ENCODE measurements at places on chromosomes 3 and 15. TPM values are rescaled to one million over a fixed set of nuclear protein-coding genes. Genes with fewer than 3 reads are reported as not detected.

The SLC2A2 gene
- total RNA-seq: not detected

- peaks cover 67% of the 10 kb centered on the region for H3K36me3 ChIP-seq
- H3K4me1 ChIP-seq: peaks cover 97% of the 10 kb centered on the region
- H3K4me3 ChIP-seq: peak overlapping the region; percentile 16
- DNase-seq: no peak
- peak overlapping the region; percentile 84 for H3K27ac ChIP-seq
Measured at GRCh38 chr15:101244889-101245668, 6.8 kb downstream of the CHSY1 start.

GRCh38 chr3:195017151-195017550, 253.8 kb downstream of the XXYLT1 start:
- no peak overlapping the region for H3K4me3 ChIP-seq
- no peak for DNase-seq
- peaks cover 4% of the 10 kb centered on the region for H3K4me1 ChIP-seq
- H3K27ac ChIP-seq: no peak overlapping the region
- no peaks in the 10 kb centered on the region for H3K36me3 ChIP-seq

GRCh38 chr3:28726840-28727239, 378.2 kb upstream of the AZI2 start:
- no peak for DNase-seq
- H3K4me3 ChIP-seq: no peak overlapping the region
- H3K4me1 ChIP-seq: no peaks in the 10 kb centered on the region
- H3K27ac ChIP-seq: no peak overlapping the region
- no peaks in the 10 kb centered on the region for H3K36me3 ChIP-seq

- no peaks in the 10 kb centered on the region for H3K36me3 ChIP-seq
- no peak overlapping the region for H3K27ac ChIP-seq
- no peaks in the 10 kb centered on the region for H3K27me3 ChIP-seq
- no peak for DNase-seq
- H3K4me1 ChIP-seq: no peaks in the 10 kb centered on the region
Measured at GRCh38 chr3:135740211-135740610, 225.3 kb upstream of the PPP2R3A start.

The EPHA3 gene
- not detected for total RNA-seq

GRCh38 chr3:174639970-174640369, 219.2 kb upstream of the NAALADL2 start:
- no peak overlapping the region for H3K27ac ChIP-seq
- no peaks in the 10 kb centered on the region for H3K36me3 ChIP-seq
- H3K4me1 ChIP-seq: no peaks in the 10 kb centered on the region
- no peaks in the 10 kb centered on the region for H3K27me3 ChIP-seq

GRCh38 chr3:102265720-102266119, 169.1 kb upstream of the ZPLD1 start:
- H3K27me3 ChIP-seq: peaks cover 6% of the 10 kb centered on the region
- H3K27ac ChIP-seq: no peak overlapping the region

DNA sequence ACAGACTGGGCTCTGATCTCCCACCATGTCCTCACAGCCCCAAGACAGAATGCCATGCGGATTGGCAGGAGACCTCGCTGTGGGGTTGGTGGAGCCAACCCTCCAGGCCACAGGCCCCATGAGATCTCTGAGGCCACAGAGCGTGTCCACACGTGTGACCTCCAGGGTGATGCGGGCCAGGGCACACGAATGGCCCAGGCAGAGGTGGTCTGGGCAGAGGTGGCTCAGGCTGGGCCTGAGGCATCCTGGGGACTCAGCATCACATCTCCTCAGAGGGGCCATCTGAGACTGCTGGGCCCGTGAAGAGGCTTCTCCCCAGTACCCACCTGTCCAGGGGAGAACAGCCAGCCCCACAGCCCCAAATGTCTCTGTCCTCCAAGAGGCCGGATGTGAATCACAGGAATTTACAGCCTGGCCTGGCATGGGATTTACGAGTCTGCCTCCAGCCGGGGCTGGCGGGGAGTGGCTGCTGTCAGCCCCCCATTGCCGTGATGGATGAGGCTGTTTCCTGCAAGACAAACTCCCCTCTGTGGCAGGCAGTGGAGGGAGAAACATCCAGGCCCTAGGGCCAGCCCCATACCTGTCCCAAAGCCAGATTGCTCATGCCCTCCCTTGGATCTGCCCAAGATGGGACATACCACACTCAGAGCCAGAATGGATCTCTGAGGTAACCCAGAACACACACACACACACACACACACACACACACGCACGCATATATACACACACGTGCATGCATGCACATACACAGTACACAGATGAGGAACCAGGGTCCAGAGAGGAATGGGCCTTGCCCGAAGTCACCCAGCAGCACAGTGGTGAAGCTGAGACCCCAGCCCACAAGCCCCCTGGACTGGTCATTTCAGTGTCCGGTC, 208.3 kb downstream of the TBC1D2B start:
- H3K36me3 ChIP-seq: no peaks in the 10 kb centered on the region
- no peaks in the 10 kb centered on the region for H3K4me1 ChIP-seq
- no peak overlapping the region for H3K27ac ChIP-seq
- H3K4me3 ChIP-seq: no peak overlapping the region
- H3K27me3 ChIP-seq: no peaks in the 10 kb centered on the region

GRCh38 chr3:43766672-43767465, 76.1 kb downstream of the ABHD5 start:
- H3K4me3 ChIP-seq: no peak overlapping the region
- no peak for DNase-seq
- no peak overlapping the region for H3K27ac ChIP-seq
- peaks cover 16% of the 10 kb centered on the region for H3K4me1 ChIP-seq
- no peaks in the 10 kb centered on the region for H3K36me3 ChIP-seq

DNA sequence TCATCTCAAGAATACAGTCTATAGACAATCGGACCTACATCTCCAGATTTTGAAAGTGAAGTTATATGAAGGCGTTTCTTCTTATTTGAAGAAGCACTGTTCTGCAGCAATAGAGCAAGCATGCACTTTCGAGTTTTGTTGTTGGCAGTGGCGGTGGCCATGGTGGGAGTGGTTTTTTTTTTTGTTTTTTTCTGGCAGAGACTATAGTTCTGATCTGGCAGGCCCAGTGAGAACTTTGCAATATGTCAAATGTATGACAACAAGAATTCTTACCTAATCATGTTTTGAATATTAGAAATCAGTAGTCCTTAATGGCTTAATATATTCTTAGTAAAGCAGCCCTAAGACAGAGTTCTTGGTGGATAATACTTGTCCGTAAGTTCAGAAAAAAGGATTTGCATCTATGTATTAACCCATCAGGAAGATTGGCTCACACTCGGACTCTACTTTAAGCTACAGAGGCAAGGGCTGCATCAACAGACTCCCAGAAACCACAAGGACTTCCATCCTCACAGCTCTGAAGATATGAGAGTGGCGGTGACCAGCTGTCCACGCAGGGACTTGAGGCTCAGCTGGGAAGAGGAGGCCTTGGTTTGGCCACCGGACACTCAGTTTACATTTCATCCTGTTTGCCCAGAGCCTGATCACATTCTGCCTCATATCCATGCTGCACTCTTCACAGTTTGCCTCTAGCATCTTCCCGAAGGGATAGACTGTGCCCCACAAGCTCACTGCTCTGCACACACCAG, 124.1 kb upstream of the THBS1 start:
- H3K4me3 ChIP-seq: no peak overlapping the region
- H3K4me1 ChIP-seq: peaks cover 4% of the 10 kb centered on the region
- DNase-seq: no peak
- peaks cover 9% of the 10 kb centered on the region for H3K27me3 ChIP-seq

GRCh38 chr3:195744437-195744836, 23.7 kb downstream of the MUC20 start:
- DNase-seq: no peak
- H3K4me1 ChIP-seq: peaks cover 13% of the 10 kb centered on the region
- H3K36me3 ChIP-seq: no peaks in the 10 kb centered on the region
- H3K27me3 ChIP-seq: peaks cover 5% of the 10 kb centered on the region
- no peak overlapping the region for H3K4me3 ChIP-seq

GRCh38 chr3:190644766-190645165, 130.9 kb downstream of the IL1RAP start:
- peaks cover 30% of the 10 kb centered on the region for H3K36me3 ChIP-seq
- H3K27ac ChIP-seq: no peak overlapping the region
- H3K4me3 ChIP-seq: no peak overlapping the region
- H3K4me1 ChIP-seq: no peaks in the 10 kb centered on the region
- DNase-seq: no peak

- H3K27me3 ChIP-seq: peaks cover 4% of the 10 kb centered on the region
- H3K4me3 ChIP-seq: no peak overlapping the region
- DNase-seq: no peak
- no peaks in the 10 kb centered on the region for H3K4me1 ChIP-seq
- no peaks in the 10 kb centered on the region for H3K36me3 ChIP-seq
Measured at GRCh38 chr3:33768578-33769330, 29.7 kb upstream of the PDCD6IP start.

The MCF2L2 gene
- total RNA-seq: 7.0 TPM

DNA sequence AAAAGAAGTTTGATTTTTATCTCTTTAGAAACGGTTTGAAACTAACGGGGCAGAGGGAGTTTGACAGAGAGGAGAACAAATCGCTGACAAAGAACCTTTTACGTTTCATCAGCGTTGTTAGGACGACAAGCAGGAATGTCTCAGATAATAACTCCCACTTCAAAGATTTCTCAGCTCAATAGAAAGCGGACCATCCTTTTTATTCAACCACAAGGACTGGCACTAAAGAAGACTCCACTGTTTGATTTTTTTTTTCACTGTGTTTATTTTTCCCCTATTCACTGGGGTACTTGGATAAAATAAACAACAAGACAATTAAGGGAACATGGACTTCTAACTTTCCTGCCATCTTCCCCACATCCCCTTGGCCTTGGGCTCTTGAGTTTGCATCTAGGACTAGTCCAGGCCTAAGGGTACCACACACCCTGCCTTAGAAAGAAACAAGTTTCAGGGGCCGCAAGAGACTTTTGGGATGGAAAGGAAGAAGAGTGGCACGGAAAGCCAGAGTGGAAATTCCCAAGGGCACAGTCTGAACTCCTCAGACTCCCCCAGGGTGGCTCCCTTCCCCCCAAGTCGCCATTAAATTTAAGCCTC, 19.0 kb downstream of the ZIC4 start:
- no peak overlapping the region for H3K4me3 ChIP-seq
- H3K27me3 ChIP-seq: peaks cover 77% of the 10 kb centered on the region
- no peak for DNase-seq
- no peaks in the 10 kb centered on the region for H3K4me1 ChIP-seq
- peaks cover 3% of the 10 kb centered on the region for H3K36me3 ChIP-seq

The KLHDC8B gene
- total RNA-seq: 1.2 TPM

GRCh38 chr3:106965307-106965706, 411.9 kb upstream of the CCDC54 start:
- H3K4me3 ChIP-seq: no peak overlapping the region
- no peaks in the 10 kb centered on the region for H3K27me3 ChIP-seq
- no peaks in the 10 kb centered on the region for H3K36me3 ChIP-seq
- no peaks in the 10 kb centered on the region for H3K4me1 ChIP-seq

DNA sequence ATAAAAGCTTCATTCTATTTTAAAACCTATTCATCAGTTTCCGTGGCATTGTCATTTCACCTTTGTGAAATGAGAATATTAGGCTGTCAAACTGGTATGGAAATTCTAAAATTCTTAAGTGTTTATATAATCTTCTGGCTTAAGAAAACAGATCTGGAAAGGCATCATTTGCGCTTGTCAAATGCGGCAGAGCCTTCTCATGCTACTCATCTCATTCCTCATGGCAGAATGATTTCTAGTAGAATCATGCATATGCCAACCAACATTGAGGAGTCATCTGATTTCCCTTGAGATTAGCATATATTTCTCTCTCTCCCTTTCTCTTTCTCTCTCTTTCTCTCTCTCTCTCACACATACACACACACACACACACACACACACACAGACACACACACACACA, 48.8 kb downstream of the STRIT1 start:
- no peak overlapping the region for H3K27ac ChIP-seq
- no peak overlapping the region for H3K4me3 ChIP-seq
- H3K27me3 ChIP-seq: no peaks in the 10 kb centered on the region
- H3K36me3 ChIP-seq: no peaks in the 10 kb centered on the region

- no peak overlapping the region for H3K4me3 ChIP-seq
- no peak overlapping the region for H3K27ac ChIP-seq
- no peaks in the 10 kb centered on the region for H3K4me1 ChIP-seq
- no peaks in the 10 kb centered on the region for H3K36me3 ChIP-seq
- H3K27me3 ChIP-seq: peaks cover 12% of the 10 kb centered on the region
Measured at GRCh38 chr3:17980863-17981262, 238.4 kb upstream of the TBC1D5 start.

- no peak overlapping the region for H3K4me3 ChIP-seq
- H3K27ac ChIP-seq: no peak overlapping the region
- H3K27me3 ChIP-seq: no peaks in the 10 kb centered on the region
- H3K4me1 ChIP-seq: peaks cover 15% of the 10 kb centered on the region
- peaks cover 5% of the 10 kb centered on the region for H3K36me3 ChIP-seq
- DNase-seq: no peak
Measured at GRCh38 chr15:98713585-98714001, 65.3 kb downstream of the IGF1R start.

DNA sequence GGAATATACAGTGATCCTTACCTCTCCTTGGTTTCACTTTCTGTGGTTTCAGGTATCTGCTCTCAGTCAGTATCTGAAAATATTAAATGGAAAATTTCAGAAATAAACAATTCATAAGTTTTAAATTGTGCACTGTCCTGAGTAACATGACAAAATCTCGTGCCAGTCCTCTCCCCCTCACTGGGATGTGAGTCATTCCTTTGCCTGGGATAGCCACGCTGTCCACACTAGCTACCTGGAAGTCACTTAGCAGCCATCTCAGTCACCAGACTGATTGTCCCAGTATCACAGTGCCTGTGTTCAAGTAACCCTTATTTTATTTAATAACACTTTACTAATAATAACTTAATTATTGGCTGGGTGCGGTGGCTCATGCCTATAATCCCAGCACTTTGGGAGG, 15.3 kb upstream of the KLHL25 start:
- no peaks in the 10 kb centered on the region for H3K27me3 ChIP-seq
- no peak overlapping the region for H3K4me3 ChIP-seq
- DNase-seq: no peak
- H3K27ac ChIP-seq: no peak overlapping the region
- no peaks in the 10 kb centered on the region for H3K4me1 ChIP-seq

The FBXO40 gene
- total RNA-seq: not detected

- no peak for DNase-seq
- no peak overlapping the region for H3K4me3 ChIP-seq
- H3K27ac ChIP-seq: no peak overlapping the region
- H3K4me1 ChIP-seq: no peaks in the 10 kb centered on the region
Measured at GRCh38 chr3:45087155-45087554, 59.0 kb downstream of the CDCP1 start.

The DCUN1D1 gene
- total RNA-seq: 63.1 TPM

The ABI3BP gene
- total RNA-seq: not detected

The SPTBN5 gene
- 1.5 TPM for total RNA-seq

DNA sequence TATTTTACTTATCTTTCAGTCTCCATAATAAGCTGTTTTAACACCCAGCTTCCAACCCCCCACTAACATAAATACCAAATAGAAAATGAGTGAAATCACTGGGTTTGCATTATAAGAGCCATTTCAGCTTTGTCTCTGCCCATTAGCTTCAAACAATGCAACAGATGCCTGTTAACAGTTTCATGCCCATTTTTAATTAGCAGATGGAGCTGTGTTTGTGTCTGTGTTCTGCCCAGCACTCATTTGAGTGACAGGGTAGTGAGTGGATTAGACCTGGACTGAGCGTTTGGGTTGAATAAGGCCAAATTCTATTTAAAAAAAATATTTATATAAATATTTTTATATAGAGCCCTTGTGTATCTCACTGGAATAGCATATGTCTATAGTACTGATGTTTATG, 7.4 kb downstream of the RAB8B start:
- H3K4me3 ChIP-seq: no peak overlapping the region
- no peaks in the 10 kb centered on the region for H3K27me3 ChIP-seq
- H3K36me3 ChIP-seq: peaks cover 62% of the 10 kb centered on the region
- H3K27ac ChIP-seq: no peak overlapping the region

- H3K27me3 ChIP-seq: no peaks in the 10 kb centered on the region
- peaks cover 23% of the 10 kb centered on the region for H3K4me1 ChIP-seq
- no peak for DNase-seq
- H3K27ac ChIP-seq: peak overlapping the region; percentile 29
- peak overlapping the region; percentile 83 for H3K4me3 ChIP-seq
Measured at GRCh38 chr3:136251511-136251910, 1.4 kb downstream of the PCCB start.

All from activated CD4-positive, alpha-beta memory T cell treated with anti-CD3 and anti-CD28 coated beads, Interleukin-2, amount 10 ng/mL, durations not matched to agents 7 days and 5 days (primary cell).